ENCODE measurements at places on chromosomes 16 and 17. TPM values are rescaled to one million over a fixed set of nuclear protein-coding genes. Genes with fewer than 3 reads are reported as not detected.

Gene EFCAB13
- 4.2 TPM for total RNA-seq

Gene TCAP
- total RNA-seq = 0.49 TPM

Gene KRT25
- total RNA-seq = not detected

Gene STXBP4
- 9.6 TPM for total RNA-seq

Gene TBC1D3L
- 23.8 TPM for total RNA-seq

Gene PLK1
- 8.1 TPM for total RNA-seq

- no peaks in the 10 kb centered on the region for H3K4me1 ChIP-seq
- no peak overlapping the region for H3K4me3 ChIP-seq
- DNase-seq = no peak
- no peaks in the 10 kb centered on the region for H3K36me3 ChIP-seq
Observed at GRCh38 chr16:80656711-80657150, 115.9 kb downstream of the DYNLRB2 start.

- no peak for DNase-seq
- no peak overlapping the region for H3K27ac ChIP-seq
- H3K4me3 ChIP-seq = no peak overlapping the region
- H3K4me1 ChIP-seq = peaks cover 40% of the 10 kb centered on the region
- H3K36me3 ChIP-seq = no peaks in the 10 kb centered on the region
Observed at GRCh38 chr16:75083813-75084212, 32.8 kb downstream of the LDHD start.

- DNase-seq = no peak
- H3K27me3 ChIP-seq = no peaks in the 10 kb centered on the region
- H3K27ac ChIP-seq = no peak overlapping the region
- H3K4me3 ChIP-seq = no peak overlapping the region
Observed at GRCh38 chr16:66580605-66581209, 1.4 kb downstream of the CMTM2 start.

DNA sequence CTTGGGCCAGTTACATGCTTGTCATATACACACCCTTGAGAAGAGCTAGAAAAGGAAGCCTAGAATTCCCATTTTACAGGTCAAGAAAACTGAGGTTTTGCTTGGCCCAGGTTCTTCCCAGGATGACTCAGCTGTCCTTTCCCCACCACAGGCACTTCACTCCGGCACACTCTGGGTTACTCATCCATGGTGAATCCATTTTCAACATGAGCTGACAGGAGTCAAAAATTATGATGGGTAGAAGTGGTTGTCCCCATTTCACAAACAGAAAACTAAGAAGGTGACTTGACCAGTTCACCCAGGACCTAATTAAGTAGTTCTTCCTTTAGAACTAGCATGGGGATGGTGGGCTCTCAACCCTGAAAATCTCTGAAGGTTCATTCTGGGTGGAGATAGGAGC, 67.2 kb downstream of the USP22 start:
- H3K4me1 ChIP-seq = no peaks in the 10 kb centered on the region
- no peak overlapping the region for H3K4me3 ChIP-seq
- H3K27me3 ChIP-seq = no peaks in the 10 kb centered on the region

- peak overlapping the region; percentile 46 for H3K4me3 ChIP-seq
- no peaks in the 10 kb centered on the region for H3K27me3 ChIP-seq
- H3K36me3 ChIP-seq = no peaks in the 10 kb centered on the region
- peaks cover 59% of the 10 kb centered on the region for H3K4me1 ChIP-seq
- DNase-seq = no peak
Observed at GRCh38 chr17:64780096-64781013, 118.2 kb upstream of the SMURF2 start.

DNA sequence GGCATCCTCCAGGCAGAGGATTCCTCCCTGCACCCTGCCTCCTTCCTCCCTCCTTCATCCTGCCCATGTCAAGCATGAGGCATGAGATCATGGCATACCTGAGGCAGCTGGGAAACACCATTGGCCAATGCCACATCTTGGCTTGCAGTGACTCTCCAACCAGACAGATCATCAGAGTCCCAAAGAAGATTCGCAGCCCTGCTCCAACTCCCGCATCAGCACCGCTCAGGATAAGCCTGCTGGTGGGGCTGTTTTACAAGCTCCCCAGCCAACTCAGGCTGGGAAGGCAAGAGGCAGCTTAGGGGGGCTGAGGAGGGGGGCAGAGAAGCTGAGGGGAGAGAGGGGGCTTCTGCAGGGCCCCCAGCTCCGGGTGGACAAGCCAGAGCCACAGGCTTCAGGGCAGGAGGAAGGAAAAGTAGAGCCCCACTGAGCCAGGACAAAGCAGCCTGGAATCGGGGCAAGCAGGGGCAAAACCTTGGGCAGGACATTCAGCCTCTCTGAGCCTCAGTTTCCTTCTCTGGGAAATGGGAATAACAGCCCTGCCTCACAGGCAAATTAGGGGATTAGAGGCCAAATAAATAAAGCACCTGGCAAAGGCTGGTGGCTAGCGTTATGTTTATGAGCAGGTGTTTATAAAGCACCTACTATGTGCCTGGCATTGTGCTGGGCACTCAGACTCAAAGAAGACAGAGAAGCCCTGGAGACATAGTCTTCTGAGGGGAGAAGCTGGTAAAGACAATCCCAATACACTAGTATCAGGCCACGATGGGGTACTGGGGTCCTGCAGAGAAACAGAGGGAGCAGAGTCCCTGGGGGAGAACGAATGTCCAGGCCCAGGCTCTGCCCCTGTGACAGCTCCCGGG, 88.1 kb downstream of the GOSR1 start:
- H3K27ac ChIP-seq = no peak overlapping the region
- H3K36me3 ChIP-seq = no peaks in the 10 kb centered on the region
- DNase-seq = no peak
- no peaks in the 10 kb centered on the region for H3K4me1 ChIP-seq

- DNase-seq = no peak
- H3K4me3 ChIP-seq = peak overlapping the region; percentile 31
- peak overlapping the region; percentile 49 for H3K27ac ChIP-seq
- no peaks in the 10 kb centered on the region for H3K36me3 ChIP-seq
- peaks cover 14% of the 10 kb centered on the region for H3K4me1 ChIP-seq
Observed at GRCh38 chr16:3065742-3066439, 451 bp downstream of the IL32 start.

- peak overlapping the region; percentile 78 for H3K27ac ChIP-seq
- no peaks in the 10 kb centered on the region for H3K27me3 ChIP-seq
- DNase-seq = no peak
- no peaks in the 10 kb centered on the region for H3K36me3 ChIP-seq
Observed at GRCh38 chr17:43591779-43592562, 45.8 kb upstream of the ETV4 start.

DNA sequence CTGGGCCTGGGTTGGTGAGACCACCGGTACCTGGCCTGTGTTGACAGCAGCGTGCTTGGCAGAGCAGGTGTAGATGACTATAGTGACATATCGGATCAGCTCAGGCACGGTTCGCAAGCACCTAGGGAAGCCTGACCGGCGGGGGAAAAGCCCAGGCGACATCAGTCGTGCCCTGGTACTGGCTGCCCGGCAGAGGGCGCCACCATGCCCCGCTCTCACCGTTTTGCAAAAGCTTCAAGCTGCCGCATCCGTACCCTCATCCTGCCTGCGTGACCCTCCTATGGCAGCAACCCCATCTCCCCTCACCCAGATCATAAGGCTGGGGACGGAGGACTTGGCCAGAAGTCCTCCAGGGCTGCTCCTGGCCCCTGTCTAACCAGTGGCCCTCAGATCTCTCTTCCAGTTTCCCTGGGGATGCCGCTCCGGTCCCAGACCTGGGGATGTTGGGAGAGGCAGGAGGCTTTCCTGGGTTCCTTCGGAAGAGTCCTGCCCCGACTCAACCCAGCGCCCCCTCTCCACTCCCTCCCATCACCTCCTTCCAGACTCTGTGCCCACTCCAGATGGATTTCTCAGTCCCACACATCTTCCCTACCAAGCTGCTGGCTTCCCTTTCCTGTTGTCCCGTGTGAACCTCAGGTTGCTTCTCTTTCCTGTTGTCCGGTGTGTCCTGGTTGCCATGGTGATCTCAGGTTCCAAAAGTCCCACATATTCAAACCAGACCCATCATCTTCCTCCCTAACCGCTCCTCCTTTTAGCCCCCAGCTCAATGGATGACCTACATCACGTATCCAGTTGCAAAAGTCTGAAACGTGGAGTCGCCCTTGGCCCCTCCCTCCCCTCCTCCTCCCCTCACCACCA, 13.7 kb downstream of the ALOX12B start:
- H3K4me1 ChIP-seq = peaks cover 21% of the 10 kb centered on the region
- H3K27ac ChIP-seq = no peak overlapping the region
- peaks cover 10% of the 10 kb centered on the region for H3K27me3 ChIP-seq
- DNase-seq = no peak
- H3K36me3 ChIP-seq = no peaks in the 10 kb centered on the region

- DNase-seq = peak; percentile 97
- no peaks in the 10 kb centered on the region for H3K36me3 ChIP-seq
Observed at GRCh38 chr16:75108792-75109731, 7.5 kb downstream of the LDHD start.

Measured in vagina (tissue), 2 donors.